ENCODE measurements at places on chromosomes 7 and 10. TPM values are rescaled to one million over a fixed set of nuclear protein-coding genes. Genes with fewer than 3 reads are reported as not detected.

- DNase-seq, result no peak
- H3K27ac ChIP-seq, result peak overlapping the region; percentile 25
- peak overlapping the region; percentile 71 for H3K4me3 ChIP-seq
- H3K4me1 ChIP-seq, result peaks cover 46% of the 10 kb centered on the region
These were observed 798 bp downstream of the PPIF start for GRCh38 chr10:79347894-79348639.

GRCh38 chr10:85612378-85612775, 754.2 kb downstream of the GRID1 start:
- peaks cover 23% of the 10 kb centered on the region for H3K36me3 ChIP-seq
- no peaks in the 10 kb centered on the region for H3K27me3 ChIP-seq
- no peak for DNase-seq
- no peak overlapping the region for H3K4me3 ChIP-seq
- peaks cover 3% of the 10 kb centered on the region for H3K4me1 ChIP-seq

DNA sequence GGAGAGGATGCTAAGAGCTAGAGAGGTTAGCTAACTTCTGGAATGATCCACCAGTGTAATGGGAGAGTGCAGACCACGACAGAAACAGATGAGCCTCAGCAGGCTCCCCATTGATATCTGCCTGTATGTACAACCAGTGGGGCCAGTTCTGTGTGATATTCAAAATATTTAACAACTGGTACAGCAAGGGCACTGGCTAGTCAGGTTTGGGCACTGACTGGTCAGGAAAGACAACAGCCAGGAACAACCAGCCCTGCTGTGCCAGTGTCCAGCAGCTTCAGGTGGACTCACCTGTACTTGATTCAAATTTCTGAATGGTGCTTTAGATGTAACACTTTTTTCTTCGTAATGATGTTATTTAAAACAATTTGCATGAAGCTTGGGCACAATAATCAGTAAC, 5.9 kb upstream of the TRIL start:
- no peak for DNase-seq
- H3K4me1 ChIP-seq, result peaks cover 1% of the 10 kb centered on the region
- H3K4me3 ChIP-seq, result no peak overlapping the region
- no peaks in the 10 kb centered on the region for H3K36me3 ChIP-seq
- H3K27ac ChIP-seq, result no peak overlapping the region

- DNase-seq, result no peak
- peak overlapping the region; percentile 92 for H3K27ac ChIP-seq
- no peaks in the 10 kb centered on the region for H3K27me3 ChIP-seq
- H3K4me1 ChIP-seq, result peaks cover 8% of the 10 kb centered on the region
- H3K36me3 ChIP-seq, result peaks cover 2% of the 10 kb centered on the region
- H3K4me3 ChIP-seq, result peak overlapping the region; percentile 56
These were observed 614 bp upstream of the IFIT2 start for GRCh38 chr10:89301232-89301631.

DNA sequence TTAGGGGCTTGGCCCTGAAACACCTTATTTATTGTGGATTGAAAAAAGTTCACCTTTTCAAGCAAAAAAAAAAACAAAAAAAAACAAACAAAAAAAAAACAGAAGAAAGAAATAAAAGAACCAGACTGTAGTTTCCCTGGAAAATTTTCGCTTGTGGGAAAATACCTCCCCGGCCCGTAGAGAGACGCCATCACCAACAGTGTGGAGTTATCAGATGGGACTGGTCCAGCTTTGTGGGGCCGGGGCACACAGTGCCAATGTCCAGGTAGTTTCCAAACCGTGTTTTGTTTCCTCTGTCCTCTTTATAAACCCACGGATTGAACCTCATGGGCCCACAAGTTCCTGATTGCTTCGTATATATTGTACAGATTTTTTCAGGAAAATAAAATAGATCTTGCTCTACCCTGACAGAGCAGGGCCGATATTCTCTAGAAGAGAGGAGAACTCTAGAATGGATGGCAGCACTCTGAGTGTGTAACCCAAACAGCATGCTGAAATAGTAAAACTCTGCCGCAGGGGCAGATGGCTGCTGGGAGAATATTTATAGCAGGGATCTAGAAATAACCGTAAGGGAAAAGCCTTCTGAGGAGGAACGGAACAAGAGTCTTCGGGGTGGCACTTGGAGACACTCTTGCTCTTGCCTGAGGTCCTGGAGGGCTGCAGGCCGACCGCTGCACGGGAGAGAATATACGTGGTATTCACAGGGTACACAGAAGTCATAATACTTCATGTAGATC, 241.0 kb downstream of the FRMD4A start:
- H3K4me3 ChIP-seq, result no peak overlapping the region
- H3K36me3 ChIP-seq, result no peaks in the 10 kb centered on the region
- no peak overlapping the region for H3K27ac ChIP-seq
- DNase-seq, result no peak

- H3K27ac ChIP-seq, result no peak overlapping the region
- no peaks in the 10 kb centered on the region for H3K4me1 ChIP-seq
- no peak overlapping the region for H3K4me3 ChIP-seq
- H3K36me3 ChIP-seq, result no peaks in the 10 kb centered on the region
These were observed 299.0 kb downstream of the MALRD1 start for GRCh38 chr10:19347621-19348020.

DNA sequence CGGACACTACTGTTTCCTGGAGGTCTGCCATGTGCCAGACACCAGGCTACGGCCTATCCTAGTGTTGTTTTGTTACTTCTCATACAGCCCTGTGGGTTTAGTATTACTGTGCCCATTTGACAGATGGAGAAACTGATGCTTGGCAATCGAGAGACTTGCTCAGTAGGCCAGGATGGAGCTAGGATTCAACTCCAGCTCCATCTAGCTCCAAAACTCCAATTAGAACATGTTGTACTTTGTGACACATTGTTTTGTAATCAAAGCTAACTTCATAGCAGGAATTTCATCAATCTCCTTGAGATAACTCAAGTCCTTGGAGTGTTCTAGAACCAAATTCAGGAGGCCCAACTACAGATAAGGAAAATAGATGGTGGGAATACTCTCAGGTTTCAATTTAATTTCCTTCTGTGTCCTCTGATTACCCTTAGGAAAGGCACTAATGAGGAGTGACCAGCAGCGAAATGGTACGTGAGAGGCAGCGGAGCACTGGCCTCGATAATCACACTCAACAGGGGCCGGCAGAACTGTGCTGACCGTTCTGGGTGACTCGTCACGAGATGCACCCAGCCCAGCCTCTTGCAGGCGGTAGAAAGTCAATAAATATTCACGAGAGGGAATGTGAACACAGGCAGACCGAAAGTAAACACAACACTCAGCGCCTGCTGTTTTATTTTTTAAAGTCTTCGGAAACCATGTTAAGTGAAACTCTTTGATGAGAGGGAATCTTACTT, 269.6 kb upstream of the NEBL start:
- DNase-seq, result no peak
- no peaks in the 10 kb centered on the region for H3K27me3 ChIP-seq
- no peaks in the 10 kb centered on the region for H3K36me3 ChIP-seq

- no peaks in the 10 kb centered on the region for H3K27me3 ChIP-seq
- H3K4me1 ChIP-seq, result no peaks in the 10 kb centered on the region
- no peak overlapping the region for H3K4me3 ChIP-seq
- no peak overlapping the region for H3K27ac ChIP-seq
- H3K36me3 ChIP-seq, result no peaks in the 10 kb centered on the region
These were observed 399.2 kb downstream of the INHBA start for GRCh38 chr7:41303709-41304108.

DNA sequence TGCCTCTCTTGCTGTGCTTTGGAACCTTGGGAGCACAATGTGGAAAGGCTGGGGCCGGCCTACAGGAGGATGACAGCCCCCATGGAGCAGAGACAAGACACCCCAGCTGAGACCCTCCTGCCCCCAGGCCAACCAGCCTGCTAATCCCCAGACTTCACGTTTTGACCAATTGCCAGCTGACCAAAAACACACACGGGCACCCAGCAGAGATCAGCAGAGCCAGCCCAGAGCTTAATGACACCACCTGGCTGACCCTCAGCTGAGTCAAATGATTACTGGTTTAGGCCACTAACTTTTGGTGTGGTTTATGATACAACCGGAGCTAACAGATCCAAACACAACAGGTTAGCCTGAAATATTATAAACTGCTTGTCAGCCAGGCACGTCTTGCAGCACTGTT, 111.2 kb upstream of the KIF5B start:
- no peak for DNase-seq
- H3K4me1 ChIP-seq, result no peaks in the 10 kb centered on the region
- no peaks in the 10 kb centered on the region for H3K36me3 ChIP-seq

GRCh38 chr10:1074052-1074747, 18.0 kb downstream of the WDR37 start:
- peaks cover 29% of the 10 kb centered on the region for H3K36me3 ChIP-seq
- no peak overlapping the region for H3K4me3 ChIP-seq
- no peak for DNase-seq
- no peaks in the 10 kb centered on the region for H3K27me3 ChIP-seq

GRCh38 chr7:27873981-27874957, 134.3 kb downstream of the TAX1BP1 start:
- H3K27ac ChIP-seq, result peak overlapping the region; percentile 6
- DNase-seq, result peak; percentile 77
- peaks cover 28% of the 10 kb centered on the region for H3K4me1 ChIP-seq
- H3K27me3 ChIP-seq, result no peaks in the 10 kb centered on the region

DNA sequence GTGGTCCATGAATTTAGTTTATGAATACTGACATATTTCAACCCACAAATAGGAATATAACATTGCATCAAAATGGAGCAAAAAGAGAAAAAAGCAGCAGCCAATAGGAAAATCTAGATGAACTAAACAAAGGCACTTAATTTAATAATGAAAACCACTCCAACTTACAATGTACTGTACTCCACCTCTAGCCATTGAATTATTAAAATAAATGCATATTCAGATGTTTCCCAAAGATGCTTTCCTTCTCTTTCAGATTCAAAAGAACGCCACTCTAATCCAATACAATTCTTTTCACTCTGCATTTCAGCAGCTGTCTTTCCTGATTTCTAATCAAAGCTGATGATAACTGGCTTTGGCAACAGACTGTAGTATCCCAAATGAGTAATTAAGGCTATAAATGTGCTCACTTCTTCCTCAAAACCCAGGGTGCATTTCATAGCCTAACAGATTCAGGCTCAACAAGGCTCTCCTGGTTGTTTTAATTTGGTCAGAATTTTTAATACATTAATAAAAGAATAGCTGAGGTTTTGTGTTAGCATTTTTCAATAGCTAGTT, 577.1 kb downstream of the PARD3 start:
- H3K4me1 ChIP-seq, result peaks cover 5% of the 10 kb centered on the region
- no peak for DNase-seq
- H3K27me3 ChIP-seq, result no peaks in the 10 kb centered on the region
- no peak overlapping the region for H3K27ac ChIP-seq
- no peak overlapping the region for H3K4me3 ChIP-seq

- no peak for DNase-seq
- no peak overlapping the region for H3K4me3 ChIP-seq
- H3K27me3 ChIP-seq, result no peaks in the 10 kb centered on the region
These were observed 76.0 kb upstream of the NPTX2 start for GRCh38 chr7:98541101-98541500.

GRCh38 chr10:76086761-76087639, 655.6 kb downstream of the LRMDA start:
- no peaks in the 10 kb centered on the region for H3K36me3 ChIP-seq
- no peak for DNase-seq
- no peak overlapping the region for H3K4me3 ChIP-seq
- peaks cover 7% of the 10 kb centered on the region for H3K4me1 ChIP-seq
- H3K27ac ChIP-seq, result no peak overlapping the region

DNA sequence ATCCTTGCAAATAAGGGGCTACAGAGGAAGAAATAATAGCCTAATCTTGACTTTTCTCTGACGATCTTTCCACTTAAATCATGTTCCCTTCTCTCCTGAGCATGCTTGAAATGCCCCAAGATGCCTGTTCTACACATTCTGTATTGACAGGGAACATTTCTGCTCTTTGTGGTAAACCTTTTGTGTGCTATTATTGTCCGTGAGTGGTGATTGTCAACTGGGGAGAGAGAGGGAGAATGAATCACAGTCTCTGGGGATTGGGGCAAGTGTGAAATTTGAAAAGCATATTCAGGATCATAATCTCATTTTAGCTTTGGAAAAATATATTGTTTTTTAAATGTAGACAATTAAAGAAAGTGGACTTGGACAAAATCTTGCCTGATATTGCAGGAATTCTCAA, 20.6 kb downstream of the UBTD1 start:
- DNase-seq, result no peak
- H3K36me3 ChIP-seq, result peaks cover 3% of the 10 kb centered on the region
- no peaks in the 10 kb centered on the region for H3K27me3 ChIP-seq
- no peak overlapping the region for H3K4me3 ChIP-seq
- no peak overlapping the region for H3K27ac ChIP-seq
- H3K4me1 ChIP-seq, result peaks cover 62% of the 10 kb centered on the region

GRCh38 chr7:45031829-45032228, 31.8 kb downstream of the CCM2 start:
- H3K36me3 ChIP-seq, result peaks cover 8% of the 10 kb centered on the region
- DNase-seq, result no peak
- no peak overlapping the region for H3K4me3 ChIP-seq
- no peaks in the 10 kb centered on the region for H3K27me3 ChIP-seq

- peak within 1 kb of the TSS; percentile 79 for H3K4me3 ChIP-seq
- DNase-seq, result no peak
- H3K27ac ChIP-seq, result peak within 1 kb of the TSS; percentile 76
- peaks cover 6% of the 10 kb centered on the region for H3K4me1 ChIP-seq
- H3K27me3 ChIP-seq, result peaks cover 3% of the 10 kb centered on the region
These were observed at the start of gene CELF2 for GRCh38 chr10:11017570-11018431. TSS of gene CELF2 (plus strand) at chr10:11017872. CDS start at chr10:11018090, 218 bp downstream.

Gene UNCX
- total RNA-seq, result 0.69 TPM

Gene GPR22
- total RNA-seq, result 38.2 TPM

Gene CDHR1
- 5.4 TPM for total RNA-seq

Gene SLC18A3
- total RNA-seq, result 5.2 TPM

Gene IDI2
- total RNA-seq, result 0.11 TPM

Gene WBP1L
- total RNA-seq, result 55.1 TPM

Gene PARG
- 69.5 TPM for total RNA-seq

Gene TET1
- 24.4 TPM for total RNA-seq

Gene FLNC
- total RNA-seq, result 125 TPM

Gene MMD2
- 7.1 TPM for total RNA-seq

Gene LEP
- total RNA-seq, result 0.06 TPM

Gene GRID2IP
- 0.39 TPM for total RNA-seq

Measured in spinal cord (tissue), 10 donors.